ENCODE measurements at places on chromosomes 1 and 21.

GRCh38 chr1:162985816-162986435 is 83.2 kb upstream of the RGS4 start:
- no peak for DNase-seq

GRCh38 chr1:41122851-41123518 is 101.5 kb upstream of the SLFNL1 start:
- DNase-seq = no peak

DNA sequence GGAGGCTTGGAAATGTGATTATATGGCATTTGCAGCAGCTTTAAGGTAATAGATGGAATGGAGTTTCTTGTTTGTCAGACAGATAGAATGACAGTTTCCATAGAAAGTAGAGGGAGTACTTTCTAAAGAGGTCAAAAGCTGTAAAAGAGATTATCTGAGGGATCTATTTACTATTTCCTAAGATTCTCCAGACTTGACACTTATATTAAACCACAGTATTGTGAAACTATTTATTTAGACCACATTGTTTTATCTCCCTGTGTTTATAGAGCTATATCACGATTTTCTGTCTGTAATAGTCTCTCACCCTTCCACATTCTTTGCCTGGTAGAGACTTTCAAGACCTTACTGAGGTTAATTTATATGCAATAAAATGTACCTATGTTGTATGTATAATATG is 66.7 kb downstream of the MAN1A2 start:
- no peak for DNase-seq

- peak; percentile 3 for DNase-seq
Measured at GRCh38 chr21:26715878-26716506, 129.2 kb downstream of the ADAMTS1 start.

DNA sequence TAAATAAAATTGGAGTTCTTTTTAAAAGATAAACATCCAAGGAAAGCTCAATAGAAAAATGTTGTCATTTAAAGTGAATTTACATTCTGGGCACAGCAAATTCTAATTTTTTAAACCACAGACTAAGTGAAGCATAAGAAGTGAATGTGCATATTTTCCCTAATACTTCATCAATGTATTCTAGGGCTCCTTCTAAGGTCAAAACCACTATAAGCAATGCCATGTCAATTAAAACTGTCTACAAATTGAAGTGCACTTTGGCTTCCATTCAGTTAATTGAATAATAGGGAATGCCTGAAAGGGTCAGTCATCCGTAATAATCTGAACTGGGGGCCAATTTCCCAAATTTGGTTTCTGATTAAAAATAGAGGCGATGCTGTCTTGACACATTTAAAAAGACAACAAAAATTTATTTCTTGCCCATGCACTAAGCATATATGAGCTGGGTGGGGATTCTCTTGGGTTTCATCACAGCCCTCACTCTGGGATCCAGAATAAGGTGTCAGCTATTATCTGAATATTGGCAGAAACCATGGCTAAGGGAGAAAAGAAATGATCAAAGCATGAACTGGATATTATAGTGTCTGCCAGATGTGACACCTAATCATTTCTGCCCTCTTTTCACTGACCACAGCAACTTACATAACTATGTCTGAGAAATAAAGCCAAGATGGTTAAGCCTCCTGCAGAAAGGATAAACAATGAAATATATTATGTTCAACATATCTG is 660.6 kb upstream of the B3GALT2 start:
- no peak for DNase-seq

DNA sequence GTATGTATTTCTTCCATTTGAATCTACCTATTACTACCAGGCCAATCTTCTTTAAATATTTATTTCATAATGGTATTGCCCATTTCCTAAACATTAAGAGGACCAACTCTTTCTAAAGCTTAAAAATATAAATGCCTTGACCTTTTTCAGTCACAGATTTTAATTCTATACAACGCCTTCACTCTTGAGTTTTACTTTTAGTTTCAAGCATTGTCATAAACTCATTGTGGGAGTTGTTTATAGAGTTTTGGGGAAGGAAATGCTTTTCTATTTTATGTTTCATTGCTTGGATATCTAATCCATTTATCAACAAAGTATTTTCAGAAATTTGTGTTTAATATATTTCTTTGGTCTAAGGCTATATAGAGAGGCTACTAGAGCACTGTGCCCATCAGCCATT is 155.8 kb downstream of the DPYD start:
- DNase-seq = no peak

- peak; percentile 18 for DNase-seq
Measured at GRCh38 chr1:58652651-58653184, 47.1 kb downstream of the MYSM1 start.

DNA sequence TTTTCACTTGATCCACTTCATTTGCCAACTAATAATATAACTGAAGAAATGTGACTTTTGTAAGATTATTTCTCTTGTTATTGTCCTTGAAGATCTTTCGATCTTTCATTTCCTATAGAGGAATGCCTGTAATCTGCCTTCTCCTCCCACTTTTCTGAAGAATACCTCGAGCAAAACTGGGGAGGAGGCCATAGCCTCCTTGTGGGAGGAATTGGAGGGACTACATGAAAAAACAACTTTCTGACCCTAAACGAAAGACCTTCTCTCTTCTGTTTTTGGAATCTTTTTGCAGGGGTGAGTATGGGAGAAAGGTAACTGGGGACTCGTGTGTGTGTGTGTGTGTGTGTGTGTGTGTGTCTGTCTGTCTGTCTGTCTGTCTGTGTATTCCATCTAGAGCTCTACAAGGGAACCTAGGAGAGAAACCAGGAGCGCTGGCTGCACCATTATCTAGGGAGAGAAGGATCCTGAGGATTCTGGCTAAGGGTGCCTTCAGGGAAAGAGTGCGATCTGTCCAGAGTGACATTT is 32.4 kb upstream of the MAB21L3 start:
- no peak for DNase-seq

- no peak for DNase-seq
Measured at GRCh38 chr1:57468641-57469523, 45.0 kb upstream of the DAB1 start.

DNA sequence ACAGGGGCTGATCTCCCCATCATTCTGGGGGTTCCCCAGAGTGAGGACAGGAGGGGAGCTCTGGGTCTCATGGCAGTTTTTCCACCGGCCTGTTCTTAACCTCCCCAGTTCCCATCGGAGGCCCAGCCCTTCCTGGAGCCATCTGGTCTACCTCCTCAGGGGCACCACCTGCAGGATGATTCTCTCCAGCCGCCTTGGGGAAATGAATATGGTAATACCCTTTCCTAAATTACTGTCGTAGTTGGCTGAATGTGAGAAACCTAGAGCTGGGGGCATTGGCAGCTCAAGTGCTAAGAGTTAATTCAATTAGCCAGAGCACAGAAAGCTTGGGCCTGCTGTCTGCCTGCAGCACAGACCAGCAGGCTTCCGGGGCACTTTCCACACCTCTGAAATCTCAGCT is 64.9 kb downstream of the TAS1R2 start:
- no peak for DNase-seq

GRCh38 chr1:15344800-15345704 is 64.6 kb upstream of the EFHD2 start:
- DNase-seq = no peak
